ENCODE measurements at places on chromosomes 1 and 21. TPM values are rescaled to one million over a fixed set of nuclear protein-coding genes. Genes with fewer than 3 reads are reported as not detected.

Gene OPTC
- not detected for polyA plus RNA-seq

DNA sequence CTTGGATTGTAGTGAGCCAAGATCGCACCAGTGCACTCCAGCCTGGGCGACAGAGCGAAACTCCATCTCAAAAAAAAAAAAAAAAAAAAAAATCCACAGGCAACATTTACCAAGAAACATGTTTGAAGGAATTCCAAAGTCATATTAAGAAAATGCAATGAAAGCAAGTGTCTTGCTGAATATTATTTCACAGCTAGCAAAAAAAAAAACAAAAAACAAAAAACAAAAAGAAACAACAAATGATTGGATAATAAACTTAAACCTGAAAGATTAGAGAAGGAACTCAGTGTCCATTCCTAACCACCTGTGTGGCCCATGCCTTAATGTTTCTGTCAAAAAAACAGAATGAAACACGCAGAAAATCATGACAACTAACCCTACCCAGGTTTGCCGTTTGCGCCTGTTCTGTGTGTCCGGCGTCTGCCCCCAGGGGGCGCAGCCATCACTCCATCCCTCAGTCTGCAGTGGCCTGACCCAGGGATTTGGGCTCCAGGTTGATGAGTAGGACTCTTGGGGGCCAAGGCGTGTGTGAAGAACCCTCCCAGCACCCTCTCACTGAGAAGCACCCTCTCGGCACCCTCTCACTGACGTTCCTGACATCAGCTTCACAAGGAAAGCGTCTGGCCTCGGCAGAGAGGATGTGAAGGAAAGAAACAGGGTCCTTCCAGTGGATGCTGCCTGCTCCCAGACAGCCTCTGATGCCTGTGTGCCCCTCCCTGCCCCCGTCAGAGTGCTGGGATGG lies 19.2 kb upstream of the PTTG1IP start:
- DNase-seq, result no peak

GRCh38 chr1:8938232-8938999 lies 7.3 kb upstream of the CA6 start:
- no peak for DNase-seq

GRCh38 chr1:211236633-211237320 lies 22.4 kb upstream of the RCOR3 start:
- no peak for DNase-seq

Gene ADAM30
- polyA plus RNA-seq, result not detected

DNA sequence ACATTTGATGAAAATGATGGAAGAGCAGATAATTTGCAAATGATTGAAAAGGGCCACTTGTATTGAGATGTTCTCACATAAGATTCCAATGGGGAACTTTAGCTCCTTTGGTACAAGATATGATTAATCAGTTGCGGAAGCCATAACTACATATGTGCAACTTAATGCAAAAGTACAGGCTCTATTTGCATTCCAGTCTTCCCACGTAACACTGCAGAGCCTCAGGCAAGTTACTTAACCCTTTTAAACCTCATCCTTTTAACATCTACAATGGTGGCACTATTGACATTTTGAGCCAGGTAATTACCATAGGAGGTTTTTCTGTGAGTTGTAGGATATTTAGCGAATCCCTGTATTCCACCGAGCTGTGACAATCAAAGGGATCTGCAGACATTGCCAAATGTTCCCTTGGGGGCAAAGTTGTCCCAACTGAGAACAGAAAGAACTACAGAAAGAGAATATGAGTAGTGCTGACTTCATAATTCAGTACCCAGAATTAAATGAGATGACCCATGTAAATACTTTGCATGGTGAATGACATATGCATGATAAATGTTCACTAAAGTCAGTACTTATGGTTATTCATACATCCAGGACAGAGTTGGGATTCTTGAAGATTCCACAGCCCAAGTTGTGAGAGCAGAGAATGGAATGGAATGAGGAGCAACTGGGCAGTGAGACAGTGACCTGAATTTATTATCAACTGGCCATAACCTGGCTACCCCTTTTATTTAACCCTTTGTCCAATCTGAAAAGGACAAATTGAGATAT lies 62.6 kb downstream of the SPAG17 start:
- no peak for DNase-seq

Gene CYYR1
- 73.3 TPM for polyA plus RNA-seq

Gene TAL1
- polyA plus RNA-seq, result 11.9 TPM

GRCh38 chr1:90356991-90357390 lies 360.1 kb downstream of the BARHL2 start:
- no peak for DNase-seq

DNA sequence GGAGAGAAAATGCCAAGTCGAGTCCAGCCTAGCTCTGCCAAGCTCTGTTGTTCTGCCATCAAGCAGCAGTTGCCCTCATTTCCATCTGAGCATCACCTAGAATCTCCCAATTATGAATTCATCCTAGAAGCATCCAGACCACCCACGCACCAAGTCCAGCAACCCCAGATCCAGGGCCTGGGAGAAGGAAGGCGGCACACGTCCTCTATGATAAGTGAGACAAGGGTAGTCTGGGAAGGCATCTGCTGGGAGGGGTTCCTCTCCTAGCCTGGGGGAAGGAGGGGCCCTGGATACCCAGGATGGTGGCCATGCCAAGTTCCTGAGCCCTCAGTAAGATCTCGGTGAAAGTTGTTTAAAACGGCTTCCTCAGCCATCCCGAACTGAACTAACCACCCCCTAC lies 70.7 kb downstream of the VWA5B1 start:
- DNase-seq, result no peak

Gene ZNF644
- 46.1 TPM for polyA plus RNA-seq

- no peak for DNase-seq
Measured at GRCh38 chr1:238776126-238776525, 610.2 kb upstream of the CHRM3 start.

Gene GPR153
- polyA plus RNA-seq, result 37.0 TPM

Gene FGR
- polyA plus RNA-seq, result 4.9 TPM

DNA sequence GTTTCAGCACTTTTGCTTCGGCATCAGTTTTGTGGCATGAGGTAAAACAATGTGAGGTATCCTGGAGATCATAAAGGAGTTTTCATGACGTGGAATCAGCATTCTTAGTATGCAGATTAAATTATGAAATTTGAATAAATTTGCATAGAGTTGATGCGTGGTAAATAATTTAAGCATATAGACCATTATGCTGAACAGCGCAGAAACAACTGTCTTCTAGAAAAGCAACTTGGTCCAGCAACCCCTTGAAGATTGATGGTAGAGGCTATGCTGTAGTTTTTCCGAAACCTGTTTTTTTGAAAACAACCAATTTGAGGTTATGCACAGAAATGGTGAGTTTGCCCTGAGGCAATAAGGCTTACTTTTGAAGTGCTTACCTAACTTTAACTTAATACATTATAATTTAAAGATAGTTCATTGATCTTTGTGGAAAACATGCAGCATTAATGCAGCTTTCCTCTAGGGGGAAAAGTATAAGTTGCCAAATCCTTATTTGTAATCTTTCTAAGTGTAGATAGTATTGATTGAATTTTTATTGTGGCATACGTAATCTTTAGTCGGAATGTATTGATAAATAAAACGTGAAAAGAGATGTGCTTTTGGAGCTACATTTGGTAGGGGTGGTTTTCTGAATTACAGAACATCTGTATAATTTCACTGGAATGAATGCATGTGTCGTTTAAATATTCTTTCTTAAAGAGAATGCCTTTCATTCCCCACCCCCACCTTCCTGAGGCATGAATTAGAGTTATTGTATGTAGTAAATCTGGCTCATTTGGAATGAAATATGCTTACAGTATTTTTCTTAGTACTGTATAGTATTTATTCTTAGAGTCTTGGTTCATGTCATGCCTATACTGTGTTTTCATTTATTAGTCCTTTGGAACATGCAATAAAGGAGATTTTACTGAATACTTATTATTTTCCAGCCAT lies 3.8 kb downstream of the PRDM2 start:
- no peak for DNase-seq

- DNase-seq, result no peak
Measured at GRCh38 chr1:16133007-16133961, 22.6 kb downstream of the EPHA2 start.

Gene LCE2A
- polyA plus RNA-seq, result not detected

Gene LCE4A
- not detected for polyA plus RNA-seq

- DNase-seq, result no peak
Measured at GRCh38 chr1:215477632-215478031, 89.5 kb upstream of the KCTD3 start.

GRCh38 chr1:29638281-29638680 lies 402.0 kb downstream of the PTPRU start:
- DNase-seq, result no peak

Gene LCE6A
- not detected for polyA plus RNA-seq

- no peak for DNase-seq
Measured at GRCh38 chr1:212203630-212204029, 81.6 kb upstream of the PPP2R5A start.

- DNase-seq, result peak; percentile 29
Measured at GRCh38 chr1:209417761-209418160, 165.8 kb upstream of the CAMK1G start.

DNA sequence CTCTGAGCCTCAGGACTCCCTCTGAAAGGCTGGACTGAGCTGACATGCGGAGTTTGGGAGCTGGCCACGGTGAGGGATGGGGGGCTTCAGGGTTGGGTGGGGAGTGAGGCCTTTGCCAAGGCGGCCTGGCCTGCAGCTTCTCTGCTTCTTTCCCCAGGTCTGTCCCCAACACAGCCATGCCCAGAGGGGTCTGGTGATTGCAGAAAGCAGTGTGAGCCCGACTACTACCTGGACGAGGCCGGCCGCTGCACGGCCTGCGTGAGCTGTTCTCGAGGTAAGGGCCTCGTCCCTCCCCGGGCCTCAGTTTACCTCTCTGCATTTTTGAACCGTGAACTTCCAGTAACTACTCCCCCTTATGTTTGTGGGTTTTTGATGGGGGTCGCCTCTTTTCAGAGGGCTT lies 48.6 kb downstream of the TNFRSF8 start:
- no peak for DNase-seq

- DNase-seq, result no peak
Measured at GRCh38 chr21:22200378-22201092, 1202.3 kb downstream of the NCAM2 start.
